ENCODE measurements at places on chromosomes 4 and X.

GRCh38 chr4:37735578-37735977, 49.4 kb upstream of the RELL1 start:
- DNase-seq, result no peak

DNA sequence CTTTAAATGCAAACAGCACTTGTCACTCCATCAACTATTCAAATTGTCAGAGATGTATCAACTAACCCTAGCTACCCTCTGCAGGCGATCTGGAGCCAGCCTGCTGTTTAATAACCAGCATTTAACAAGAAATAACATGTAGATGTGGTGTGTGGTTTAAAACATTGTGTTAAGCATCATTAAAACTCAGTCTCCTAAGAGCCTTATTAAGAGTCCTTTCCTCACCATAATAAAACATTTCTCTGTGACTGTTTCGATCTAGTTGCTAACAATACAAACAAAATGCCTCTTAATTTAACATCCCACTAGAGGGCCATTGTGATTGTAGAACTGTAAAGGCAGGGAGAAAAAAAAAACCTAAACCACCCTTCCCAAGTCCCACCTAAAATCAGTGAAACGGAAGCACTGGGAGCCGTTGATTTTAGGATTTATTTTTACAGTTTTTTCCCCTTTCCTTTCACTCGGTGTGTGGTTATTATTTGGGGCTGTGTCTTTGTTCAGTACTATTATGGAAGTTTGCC, 708.6 kb downstream of the C4orf33 start:
- peak; percentile 49 for DNase-seq

GRCh38 chr4:68288393-68288740, 42.9 kb upstream of the TMPRSS11B start:
- no peak for DNase-seq

- no peak for DNase-seq
Measured at GRCh38 chr4:26870576-26871262, 10.1 kb downstream of the STIM2 start.

- DNase-seq, result no peak
Measured at GRCh38 chr4:16860516-16860915, 37.9 kb downstream of the LDB2 start.

GRCh38 chr4:77911842-77912450, 49.3 kb downstream of the MRPL1 start:
- no peak for DNase-seq

DNA sequence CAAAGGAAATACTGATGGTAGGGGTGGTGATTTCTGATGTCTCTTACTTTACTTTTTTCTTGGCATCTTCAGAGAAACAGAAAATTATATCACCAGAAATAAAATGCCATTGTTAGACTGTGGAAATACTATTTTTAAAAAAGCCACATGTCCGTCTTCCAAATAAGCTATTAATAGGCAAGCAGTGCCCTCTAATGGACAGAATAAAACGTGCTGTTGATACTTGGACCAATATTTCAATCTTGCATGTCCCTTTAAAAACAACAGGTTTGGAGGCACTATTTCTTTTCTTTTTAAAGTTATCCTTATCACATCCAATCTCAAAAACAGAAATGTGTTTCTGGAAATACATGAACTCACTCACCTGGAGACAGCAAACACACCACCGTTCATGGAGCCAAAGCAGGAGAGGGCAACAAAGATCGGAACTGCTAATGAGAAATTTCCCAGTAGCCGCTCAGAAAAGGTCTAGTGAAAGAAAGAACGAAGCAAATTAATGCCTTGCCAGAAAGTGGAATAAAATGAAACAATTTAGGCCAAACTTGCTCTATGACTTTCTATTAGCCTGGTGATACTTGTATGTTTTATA, 59.2 kb downstream of the SLC7A11 start:
- peak; percentile 60 for DNase-seq

DNA sequence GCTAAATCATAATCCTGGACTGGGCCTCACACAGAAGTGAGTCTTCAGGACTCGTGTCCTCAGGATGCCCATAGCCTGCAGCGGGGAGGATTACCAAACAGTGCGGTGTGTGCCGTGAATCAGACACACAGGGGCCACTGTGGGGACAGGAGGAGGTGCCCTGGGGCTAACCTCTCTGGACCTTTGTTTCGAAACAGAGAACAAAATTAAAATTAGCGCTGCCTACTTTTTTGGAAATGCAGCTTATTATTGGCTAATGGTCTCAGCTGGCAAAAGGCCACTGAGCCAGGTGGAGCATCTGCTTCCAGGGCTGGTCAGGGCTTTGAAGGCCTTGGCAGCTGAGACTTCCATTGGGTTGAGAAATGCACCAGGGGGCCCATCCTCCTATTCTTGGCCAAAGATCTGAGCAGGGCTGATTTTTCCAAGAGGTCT, 236.2 kb downstream of the EVC2 start:
- no peak for DNase-seq

DNA sequence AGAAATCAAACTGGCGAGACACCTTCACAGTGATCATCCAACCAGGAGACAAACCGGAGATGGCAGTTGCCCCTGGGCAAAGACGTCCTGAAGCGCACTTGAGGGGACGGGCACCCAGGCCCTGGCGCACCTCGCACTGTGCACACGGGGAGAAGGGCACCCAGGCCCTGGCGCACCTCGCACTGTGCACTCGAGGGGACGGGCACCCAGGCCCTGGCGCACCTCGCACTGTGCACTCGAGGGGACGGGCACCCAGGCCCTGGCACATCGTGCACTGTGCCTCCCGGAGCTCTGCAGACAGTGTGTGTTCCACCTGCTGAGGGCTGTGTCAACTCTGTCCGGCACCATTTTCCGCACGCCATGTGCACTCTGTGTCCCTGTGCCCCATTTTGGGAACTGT, 34.6 kb upstream of the CPLX1 start:
- DNase-seq, result no peak

DNA sequence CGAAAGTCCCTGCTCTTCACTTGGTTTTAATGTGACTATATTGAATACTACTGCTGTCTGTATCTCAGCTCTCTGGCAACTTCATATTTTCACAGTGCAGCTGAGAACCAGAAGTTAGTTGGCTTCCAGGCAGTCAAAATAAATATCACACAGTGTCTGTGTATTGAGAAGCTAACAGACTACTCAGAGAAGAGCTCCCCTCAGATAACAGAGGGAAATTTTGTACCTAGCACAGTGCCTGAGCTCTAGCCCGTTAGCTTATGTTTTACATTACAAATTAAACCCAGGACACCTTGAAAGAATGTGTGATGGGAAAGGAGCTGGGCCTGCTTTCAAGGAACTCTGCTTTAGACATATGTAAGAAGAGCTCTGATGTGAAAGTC, 22.7 kb downstream of the JADE1 start:
- no peak for DNase-seq

DNA sequence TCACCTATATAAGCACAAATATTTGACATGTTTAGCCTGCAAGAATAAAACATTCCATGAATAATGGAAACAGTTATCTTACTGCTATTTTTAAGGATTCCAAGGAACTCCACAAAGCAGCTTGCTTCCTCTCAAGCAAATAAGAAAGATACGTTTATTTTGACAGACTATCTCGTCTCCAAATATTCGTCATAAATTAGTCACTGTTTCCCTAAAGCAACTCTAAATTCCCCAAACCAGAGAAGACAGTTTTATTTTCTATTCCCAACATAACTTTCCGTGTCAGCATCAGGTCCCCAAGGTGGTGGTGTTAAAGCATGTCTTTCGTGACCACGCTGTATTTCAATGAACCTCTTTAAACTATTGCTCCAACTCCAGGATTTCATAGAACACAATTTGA, 24.3 kb upstream of the DKK2 start:
- no peak for DNase-seq

GRCh38 chr4:98516042-98516440, 142.4 kb downstream of the TSPAN5 start:
- DNase-seq, result no peak

DNA sequence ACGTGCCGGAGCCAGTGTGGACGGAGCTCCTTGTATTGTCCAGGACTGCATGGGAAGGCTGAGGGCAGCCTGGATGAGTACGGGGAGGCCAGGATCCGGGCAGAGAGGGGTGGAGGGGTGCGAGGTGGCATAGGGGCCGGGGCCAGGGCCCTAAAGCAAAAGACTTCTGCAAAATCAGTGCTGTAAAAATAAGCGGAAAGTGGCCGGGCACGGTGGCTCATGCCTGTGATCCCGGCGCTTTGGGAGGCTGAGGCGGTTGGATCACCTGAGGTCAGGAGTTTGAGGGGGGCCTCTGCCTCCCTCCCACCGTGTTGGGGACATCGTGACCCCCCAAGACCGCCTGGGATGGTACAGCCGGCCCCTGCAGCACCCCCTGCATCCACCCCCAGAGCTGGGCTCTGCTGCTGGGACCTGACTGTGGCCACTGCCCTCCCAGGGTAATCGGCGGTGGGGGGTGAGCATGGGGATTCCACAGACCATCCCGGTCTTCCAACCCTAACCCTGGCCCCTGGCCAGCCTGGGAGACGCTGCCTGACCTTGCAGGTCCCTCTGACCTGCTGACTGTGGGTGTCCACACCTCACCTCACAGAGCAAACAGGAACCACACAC, 23.4 kb upstream of the PLCXD1 start:
- DNase-seq, result no peak

GRCh38 chrX:13540602-13541001, 28.8 kb upstream of the EGFL6 start:
- DNase-seq, result no peak

DNA sequence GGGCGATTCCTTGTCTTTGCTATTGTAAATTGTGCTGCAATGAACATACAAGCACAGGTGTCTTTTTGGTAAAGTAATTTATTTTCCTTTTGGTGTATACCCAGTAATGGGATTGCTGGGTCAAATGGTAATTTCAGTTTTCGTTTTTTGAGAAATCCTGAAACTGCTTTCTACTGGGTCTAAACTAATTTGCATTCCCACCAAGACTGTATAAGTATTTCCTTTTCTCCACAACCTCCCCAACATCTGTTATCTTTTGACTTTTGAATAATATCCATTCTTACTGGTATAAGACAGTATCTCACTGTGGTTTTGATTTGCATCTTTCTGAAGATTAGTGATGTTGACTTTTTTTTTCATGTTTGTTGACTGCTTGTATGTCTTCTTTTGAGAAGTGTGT, 2506.0 kb downstream of the PCDH7 start:
- no peak for DNase-seq

- DNase-seq, result no peak
Measured at GRCh38 chr4:73859614-73860088, 6.6 kb downstream of the PF4V1 start.

- DNase-seq, result no peak
Measured at GRCh38 chr4:63784822-63785221, 624.4 kb downstream of the TECRL start.

GRCh38 chr4:104416725-104417356, 77.9 kb downstream of the CXXC4 start:
- peak; percentile 42 for DNase-seq

DNA sequence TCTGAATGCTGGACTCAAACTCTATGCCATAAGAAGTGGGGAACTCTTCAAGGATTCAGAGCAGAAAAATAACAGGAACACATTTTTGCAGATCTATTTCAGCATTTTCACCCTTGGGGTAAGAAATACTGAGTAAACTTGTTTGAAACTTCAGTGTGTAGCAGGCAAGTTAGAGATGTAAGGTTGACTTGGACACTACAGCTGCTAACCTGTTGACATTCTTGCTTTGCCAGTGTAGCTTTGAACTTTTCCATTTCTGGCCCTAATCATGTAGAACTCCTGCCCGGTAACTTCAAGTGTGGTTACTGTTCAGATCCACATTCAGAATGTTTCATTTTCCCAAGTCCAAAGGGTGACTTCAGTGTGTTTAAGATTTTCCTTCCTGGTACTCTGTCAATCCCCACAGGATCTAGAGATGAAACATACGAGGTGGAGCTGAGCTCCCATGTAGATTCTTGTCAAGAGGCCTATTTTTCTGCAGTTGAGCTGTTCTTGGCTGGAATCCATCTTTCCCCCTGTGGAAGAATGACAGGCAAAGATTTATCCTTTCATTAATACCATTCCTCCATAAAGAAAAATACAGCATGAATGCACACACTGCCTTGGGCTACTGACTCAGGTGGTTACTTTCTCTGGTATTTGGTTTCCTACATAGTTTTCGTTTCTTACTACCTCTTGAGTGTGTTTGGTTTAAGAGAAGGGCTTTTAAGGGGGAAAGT, 34.1 kb downstream of the FHDC1 start:
- no peak for DNase-seq

DNA sequence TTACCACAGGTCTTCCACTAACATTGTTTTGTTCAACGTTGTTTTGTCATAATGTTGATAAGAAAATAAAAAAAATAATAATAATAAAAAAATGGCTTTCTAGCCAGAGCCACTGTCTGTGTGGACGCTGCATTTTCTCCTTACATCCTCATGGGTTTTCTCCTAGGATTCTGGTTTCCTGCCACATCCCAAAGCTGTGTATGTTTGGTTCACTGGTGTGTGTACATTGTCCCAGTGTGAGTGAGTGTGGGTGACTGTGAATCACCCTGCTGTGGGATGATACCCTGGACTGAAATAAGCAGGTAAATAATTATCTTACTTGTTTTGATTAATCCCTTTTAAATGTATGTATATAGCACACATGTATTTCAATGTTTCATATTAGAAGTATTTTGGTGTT, 2154.4 kb upstream of the AGA start:
- DNase-seq, result no peak

DNA sequence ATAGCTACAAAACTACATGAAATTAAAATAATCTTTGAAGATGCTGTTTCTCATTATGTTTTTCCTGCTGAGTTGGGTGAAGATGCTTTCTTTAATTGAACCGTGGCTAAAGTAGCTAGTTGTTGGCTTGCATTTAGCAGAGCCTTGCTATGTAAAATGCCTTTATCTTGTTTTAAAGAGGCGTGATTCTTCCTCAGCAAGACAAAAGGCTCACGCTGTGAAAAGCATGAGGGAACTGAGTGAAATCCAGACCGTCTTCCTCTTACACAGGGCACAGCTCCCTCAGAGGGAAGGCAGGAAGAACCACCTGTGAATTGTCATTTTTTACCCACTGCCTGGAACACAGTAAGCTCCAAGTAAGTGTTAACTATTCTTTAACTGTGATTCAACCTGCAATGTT, 39.0 kb upstream of the ZNF518B start:
- DNase-seq, result peak; percentile 91

- DNase-seq, result peak; percentile 77
Measured at GRCh38 chrX:13898083-13898482, 81.2 kb upstream of the GPM6B start.

- DNase-seq, result no peak
Measured at GRCh38 chrX:53395605-53396298, 26.7 kb downstream of the SMC1A start.

DNA sequence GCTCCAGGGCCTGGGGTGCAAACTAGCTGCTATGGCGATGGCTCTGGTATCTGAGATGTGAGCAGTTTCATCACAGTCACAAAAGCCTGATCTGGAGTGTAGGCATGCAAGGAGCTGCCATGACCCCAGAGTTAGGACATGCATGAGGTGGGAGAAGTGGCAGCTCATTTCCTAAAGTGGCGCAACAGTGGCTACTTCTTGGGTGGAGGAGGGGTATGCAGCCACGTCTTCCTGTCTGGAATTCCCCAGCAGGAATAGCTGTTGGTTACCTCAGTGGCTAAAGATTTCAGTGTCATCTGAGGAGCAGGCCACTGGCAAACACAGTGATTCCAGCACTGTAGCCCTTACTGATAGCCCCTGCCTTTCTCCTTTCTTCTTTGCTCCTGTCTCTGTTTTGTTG, 1382.5 kb downstream of the C4orf33 start:
- peak; percentile 4 for DNase-seq

GRCh38 chr4:130985371-130985770, 1889.4 kb downstream of the C4orf33 start:
- peak; percentile 3 for DNase-seq

All from GM23338 (cell line).